ENCODE measurements at places on chromosomes 7 and 10. TPM values are rescaled to one million over a fixed set of nuclear protein-coding genes. Genes with fewer than 3 reads are reported as not detected.

GRCh38 chr10:23442936-23443335 is 4.1 kb downstream of the OTUD1 start:
- no peak for DNase-seq

- DNase-seq, result no peak
These were observed 47.0 kb downstream of the MAD1L1 start for GRCh38 chr7:2185715-2186114.

GRCh38 chr10:96357038-96357620 is 1.7 kb downstream of the OPALIN start:
- DNase-seq, result no peak

- DNase-seq, result no peak
These were observed 552.9 kb downstream of the ARL4A start for GRCh38 chr7:13240349-13240748.

- DNase-seq, result no peak
These were observed 602.9 kb downstream of the TYW1 start for GRCh38 chr7:67599331-67600062.

GRCh38 chr7:142108728-142109505 is 2.6 kb upstream of the MGAM2 start:
- DNase-seq, result no peak

DNA sequence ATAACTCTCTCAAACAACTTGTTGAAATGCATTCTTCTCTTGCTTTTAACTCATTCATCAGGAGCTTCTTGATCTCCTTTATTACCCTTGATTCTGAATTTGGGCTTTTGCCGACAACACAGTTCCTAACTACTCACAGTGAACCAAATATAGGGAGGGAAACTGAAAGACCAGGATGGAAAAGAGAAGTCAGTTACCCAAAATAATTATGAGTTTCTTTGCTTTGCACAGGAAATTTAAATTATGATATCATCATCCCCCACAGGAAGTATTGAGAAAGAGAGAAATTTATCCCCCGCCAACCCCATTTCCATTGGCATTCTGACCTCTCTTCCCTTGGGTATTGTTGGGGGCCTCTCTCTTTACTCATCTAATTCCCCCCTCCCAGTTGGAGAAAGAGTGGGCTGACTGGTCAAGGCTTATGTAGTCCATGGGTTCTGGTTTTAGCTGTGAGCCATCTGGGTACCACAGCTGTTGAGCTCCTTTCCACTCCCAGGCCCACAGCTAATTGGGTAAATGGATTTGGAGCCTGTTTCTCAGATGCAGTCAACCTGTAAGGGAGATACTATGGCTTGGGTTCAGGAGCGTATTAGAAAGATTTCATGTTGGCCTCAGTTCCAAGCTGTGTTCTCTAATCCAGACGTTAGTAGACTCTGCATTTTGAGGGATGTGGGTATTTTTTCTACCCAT is 109.0 kb downstream of the FZD1 start:
- DNase-seq, result no peak

DNA sequence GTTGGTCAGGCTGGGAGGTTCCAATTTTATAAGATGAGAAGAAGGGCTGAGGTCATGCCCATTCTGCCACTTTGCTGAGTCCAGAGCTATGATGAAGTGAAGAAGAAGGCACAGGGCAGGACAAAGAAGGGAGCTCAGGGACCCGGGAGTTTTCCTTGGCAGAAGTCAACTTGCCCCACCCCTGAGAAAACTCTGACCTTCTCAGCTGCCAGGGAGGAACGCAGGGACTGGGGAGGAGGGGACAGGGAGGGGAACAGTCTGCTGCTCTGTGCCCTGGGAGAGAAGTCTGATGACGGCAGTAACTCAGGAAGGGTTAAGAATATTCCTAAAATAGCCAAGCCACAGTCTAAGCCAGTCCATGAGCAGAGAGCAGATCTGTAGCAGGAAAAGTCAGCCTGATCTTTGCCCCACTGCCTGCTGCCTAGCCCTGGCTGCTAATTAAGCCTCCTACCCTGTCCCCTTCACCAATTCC is 11.7 kb downstream of the ADIRF start:
- DNase-seq, result no peak

DNA sequence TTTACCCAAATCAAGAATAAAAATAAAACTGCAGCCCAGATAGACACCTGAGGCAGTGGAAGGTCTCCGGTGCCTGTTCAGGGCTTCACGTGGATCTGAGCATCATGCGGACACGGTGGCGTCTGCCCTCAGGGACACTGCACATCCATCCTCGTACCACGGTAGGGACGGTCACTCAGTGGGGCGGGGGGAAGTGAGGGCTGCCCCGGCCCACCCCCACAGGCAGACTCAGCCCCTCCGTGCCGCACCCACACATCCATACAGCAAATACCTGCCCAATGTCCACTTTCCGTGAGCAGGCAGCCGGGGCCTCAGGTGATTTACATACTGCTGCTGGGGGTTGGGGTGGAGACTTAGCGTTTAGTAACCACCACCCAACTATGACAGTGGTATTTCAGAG is 207.8 kb downstream of the DIP2C start:
- DNase-seq, result no peak

GRCh38 chr7:30630986-30631385 is 36.3 kb downstream of the GARS1 start:
- no peak for DNase-seq

The ASIC3 gene
- polyA plus RNA-seq, result 4.0 TPM

The SH2D4B gene
- polyA plus RNA-seq, result not detected

The INA gene
- polyA plus RNA-seq, result 0.08 TPM

The GET4 gene
- 36.2 TPM for polyA plus RNA-seq

Measured in muscle of back (tissue), 13 donors.